ENCODE measurements at places on chromosomes 6 and 20. TPM values are rescaled to one million over a fixed set of nuclear protein-coding genes. Genes with fewer than 3 reads are reported as not detected.

The CGA gene
- not detected for total RNA-seq

GRCh38 chr20:51410586-51411325 lies 131.8 kb downstream of the NFATC2 start:
- DNase-seq, result no peak

DNA sequence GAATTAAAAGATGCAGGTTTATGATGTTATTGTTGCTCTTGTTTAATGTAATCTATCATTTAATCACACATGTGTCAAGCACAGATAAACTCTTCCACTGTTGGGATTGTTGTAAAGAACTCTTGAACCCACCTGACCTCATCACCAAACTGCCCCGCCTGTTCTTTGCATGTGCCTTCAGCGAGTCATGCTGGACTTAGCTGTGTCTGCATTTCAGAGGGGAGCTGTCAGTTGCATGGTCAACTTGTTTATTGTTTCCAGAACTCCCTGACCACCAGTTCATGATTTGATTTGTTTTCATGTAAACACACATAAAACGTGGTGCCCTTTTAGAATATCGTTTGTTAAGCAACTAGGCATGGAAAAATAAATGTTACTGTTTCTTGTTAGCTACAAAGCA lies 93.6 kb downstream of the KHDC1L start:
- no peak for DNase-seq

The PRL gene
- total RNA-seq, result not detected

The CRISP3 gene
- total RNA-seq, result not detected

DNA sequence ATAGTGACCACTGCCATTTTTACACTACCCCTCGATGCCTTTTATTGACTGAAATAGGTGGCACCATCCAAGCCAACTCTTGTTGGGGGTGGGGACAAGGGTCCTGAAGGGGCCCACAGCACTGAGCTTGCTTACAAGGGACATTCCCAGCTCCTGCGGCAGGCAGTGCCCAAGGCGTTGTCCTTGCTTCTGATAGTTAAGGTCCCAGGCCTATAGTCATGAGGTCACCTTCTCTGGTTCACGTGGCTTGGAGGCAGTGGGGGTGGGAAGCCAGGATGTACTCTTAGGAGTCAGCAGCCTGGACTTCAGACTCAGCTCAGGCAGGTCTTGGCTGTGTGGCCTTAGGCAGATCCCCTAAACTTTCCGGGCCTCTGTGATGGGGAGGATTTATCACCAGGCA lies 48.6 kb downstream of the TOX2 start:
- no peak for DNase-seq

Measured in CD8-positive, alpha-beta memory T cell (primary cell).